GM13976 (cell line): ENCODE measurements at places on chromosomes 1 and 21.

DNA sequence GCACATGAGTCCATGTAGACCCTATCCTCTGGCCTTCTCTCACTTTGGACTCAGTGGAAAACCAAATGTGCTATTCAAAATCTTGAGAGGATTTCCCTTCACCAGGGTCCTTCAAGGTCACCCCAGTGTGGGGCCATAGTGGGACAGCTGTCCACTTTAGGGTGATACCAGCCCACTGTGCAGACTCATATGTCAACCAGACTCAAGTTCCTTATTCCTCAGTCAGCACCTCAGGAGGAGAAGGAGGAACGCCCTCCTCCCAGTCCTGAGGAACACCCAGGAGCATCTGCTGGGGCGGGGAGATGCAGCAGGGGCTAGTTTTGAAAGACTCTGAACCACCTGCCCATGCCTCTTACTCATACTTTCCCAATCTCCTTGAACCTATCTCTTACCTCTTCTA, 340.9 kb downstream of the MATN1 start:
- DNase-seq: no peak

DNA sequence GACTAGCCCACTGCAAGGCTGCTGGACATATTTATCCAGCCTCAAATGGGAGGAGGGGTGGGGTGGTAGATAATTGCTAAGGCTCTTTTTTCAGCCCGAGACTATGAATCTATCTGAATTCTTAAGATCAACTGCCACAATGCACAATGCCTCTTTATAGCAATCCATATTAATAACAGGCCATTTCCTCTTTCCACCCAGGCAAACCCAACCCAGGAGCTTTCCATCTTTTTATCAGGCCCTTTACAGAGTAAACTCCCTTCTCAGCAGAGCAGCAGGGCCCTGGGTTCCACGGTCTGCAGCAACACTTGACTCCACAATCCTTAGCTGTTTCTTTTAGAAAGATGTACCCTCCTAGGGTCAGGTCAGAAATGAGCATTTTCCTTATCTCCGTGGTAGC, 806 bp downstream of the DDOST start:
- no peak for DNase-seq

DNA sequence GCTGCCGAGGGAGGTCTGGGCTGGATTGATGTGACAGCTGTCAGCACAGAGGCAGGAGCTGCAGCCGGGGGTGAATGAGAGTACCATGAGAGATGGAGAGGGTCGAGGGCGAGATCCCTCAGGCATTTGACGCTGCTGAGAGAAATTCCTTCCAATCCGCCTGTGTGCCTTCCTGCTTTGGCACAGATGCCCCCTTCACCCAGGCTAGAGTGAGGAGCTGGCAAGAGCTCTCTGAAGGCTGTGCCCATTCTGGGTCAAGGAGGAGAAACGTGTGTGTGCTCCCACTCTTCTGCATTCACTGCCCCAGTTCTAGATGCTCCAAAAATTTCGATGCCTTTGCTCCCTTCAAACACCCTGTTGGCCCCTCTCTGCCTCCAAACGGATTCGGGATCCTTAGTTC, 4.8 kb downstream of the ARTN start:
- no peak for DNase-seq

DNA sequence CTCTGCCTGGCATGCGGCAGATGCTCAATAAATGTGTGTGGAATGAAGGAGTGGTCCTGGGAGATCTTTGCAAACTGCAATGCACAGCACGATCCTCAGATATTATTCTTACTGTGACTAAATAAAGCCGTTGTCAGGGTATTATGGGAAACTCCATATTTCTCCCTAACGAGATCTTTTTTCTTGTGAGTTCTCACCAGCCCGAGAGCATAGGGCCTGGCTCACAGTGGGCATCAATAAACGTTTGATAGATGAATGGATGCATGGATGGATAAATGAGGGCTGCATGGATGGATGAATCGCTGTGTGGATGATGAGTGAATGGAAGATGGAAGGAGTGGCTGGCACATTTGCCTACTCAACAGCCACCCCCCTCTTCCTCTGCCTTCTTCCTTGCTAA, 69.6 kb downstream of the SDC3 start:
- DNase-seq: no peak

GRCh38 chr1:21775985-21776562, 6.9 kb downstream of the USP48 start:
- no peak for DNase-seq

- no peak for DNase-seq
Measured at GRCh38 chr1:45198185-45198584, 8.2 kb downstream of the ZSWIM5 start.

DNA sequence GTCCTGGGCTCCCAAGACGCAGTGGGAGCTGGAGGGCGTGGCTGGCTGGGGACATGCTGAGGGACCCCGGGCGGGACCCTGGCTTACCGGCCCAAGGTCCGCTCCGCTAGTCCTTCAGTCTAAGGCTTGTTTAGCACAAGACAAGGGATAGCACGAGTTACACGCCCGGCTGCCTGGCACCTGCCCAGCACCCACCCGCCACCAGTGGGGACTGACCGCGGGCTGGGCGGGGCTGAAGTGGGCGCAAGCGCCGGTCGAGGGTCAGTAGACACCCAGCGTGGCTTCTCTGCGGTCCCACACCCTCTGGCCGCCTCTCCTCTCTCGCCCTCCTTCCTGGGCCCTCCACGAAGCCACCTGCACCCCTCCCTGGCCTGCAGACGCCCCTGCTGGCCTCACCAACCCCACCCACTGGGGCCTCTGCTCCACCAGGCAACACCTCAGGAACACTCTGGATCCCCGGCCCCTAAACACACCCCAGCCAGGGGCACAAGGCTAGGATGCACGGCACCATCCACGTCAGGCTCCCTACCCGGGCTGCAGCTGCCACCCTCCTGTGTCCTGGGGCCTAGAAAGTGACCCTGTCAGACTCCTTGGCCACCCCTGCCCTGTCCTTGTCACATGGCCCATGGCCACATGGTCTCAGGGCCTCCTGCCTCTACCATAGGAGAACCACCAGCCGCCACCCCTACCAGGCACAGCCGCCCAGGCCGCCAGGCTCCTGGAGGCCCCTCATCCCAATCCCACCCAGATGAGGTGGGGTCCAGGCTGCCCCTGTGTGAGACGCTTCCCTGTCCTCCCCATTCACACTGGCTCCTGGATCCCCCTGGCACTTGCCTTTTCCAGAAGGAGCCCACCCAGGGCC, 6.1 kb downstream of the TAS1R3 start:
- no peak for DNase-seq

- no peak for DNase-seq
Measured at GRCh38 chr1:182061594-182061993, at the start of gene ZNF648. Gene ZNF648 (minus strand): TSS chr1:182061712. CDS start chr1:182058010, 3,702 bp downstream.

- DNase-seq: no peak
Measured at GRCh38 chr1:54795356-54795665, 5.8 kb downstream of the TTC22 start.

DNA sequence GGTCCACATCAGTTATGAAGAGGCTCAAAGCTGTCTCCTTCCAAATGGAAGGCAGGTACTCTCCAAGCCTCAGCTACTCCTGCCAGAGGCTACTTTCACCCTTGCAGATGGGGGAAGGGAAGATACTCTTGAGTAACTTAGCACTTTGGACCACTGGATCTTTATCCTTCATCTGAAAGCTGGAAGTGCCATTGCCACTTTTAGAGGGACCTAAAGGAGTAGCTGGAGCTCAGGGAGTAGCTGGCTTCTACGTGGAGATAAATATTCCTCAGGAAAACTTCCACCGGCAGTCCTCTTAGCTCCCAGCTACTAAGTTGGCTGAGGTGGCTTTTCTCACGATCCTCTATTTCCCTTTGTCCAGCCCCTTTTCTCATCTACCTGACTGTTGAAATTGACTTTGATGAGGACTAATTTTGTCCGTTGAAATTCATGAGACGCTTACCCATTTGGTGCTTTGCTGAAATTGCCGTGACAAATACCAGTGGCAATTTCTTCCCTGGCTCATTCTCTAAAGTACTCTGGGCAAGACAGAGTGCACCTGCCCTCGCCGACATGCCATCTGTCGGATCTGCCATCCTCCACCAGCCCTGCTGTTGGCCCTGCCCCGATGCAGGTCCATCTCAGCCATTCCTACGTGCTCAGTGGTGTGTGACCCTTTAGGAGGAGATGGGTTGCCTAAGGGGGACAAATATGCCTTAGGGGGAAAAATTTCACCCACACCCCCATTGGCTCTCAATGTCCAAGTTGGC, 13.6 kb downstream of the IGSF21 start:
- DNase-seq: no peak

GRCh38 chr1:197696372-197696771, 78.9 kb downstream of the DENND1B start:
- no peak for DNase-seq

- DNase-seq: no peak
Measured at GRCh38 chr1:6074192-6074901, 28.7 kb downstream of the KCNAB2 start.

- DNase-seq: no peak
Measured at GRCh38 chr1:192401825-192402224, 85.0 kb downstream of the RGS21 start.

DNA sequence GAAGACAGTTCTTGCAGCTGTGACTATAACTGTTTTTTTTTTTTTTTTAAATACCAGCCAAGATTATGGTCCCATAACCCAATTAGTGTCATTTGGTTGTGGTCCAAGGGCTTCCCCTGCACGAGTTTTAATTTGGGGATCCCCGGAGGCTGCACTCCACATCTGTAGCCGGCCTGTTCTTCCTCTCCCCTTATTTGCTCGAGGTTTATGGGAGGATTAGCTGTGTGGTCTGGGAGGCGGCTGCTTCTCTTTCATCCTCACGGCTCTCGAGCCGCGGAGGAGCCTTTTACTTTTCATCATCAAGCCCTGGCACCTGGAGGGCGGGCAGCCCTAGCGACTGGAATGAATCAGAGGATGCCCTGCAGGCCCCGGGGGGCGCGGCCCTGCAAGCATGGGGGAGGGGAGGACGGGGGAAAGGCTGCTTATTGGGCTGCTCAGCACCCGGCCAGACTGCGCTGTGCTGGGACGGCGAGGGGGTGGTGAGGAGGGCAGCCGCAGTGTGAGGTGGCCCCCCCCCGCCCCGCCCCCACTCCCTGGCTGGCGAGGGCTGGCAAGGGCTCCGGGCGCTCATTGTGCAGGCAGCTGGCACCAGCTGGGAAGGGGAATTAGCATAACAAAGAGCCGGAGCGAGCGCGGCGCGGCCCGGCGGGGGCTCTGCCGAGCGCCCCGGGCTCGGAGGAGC, 18.5 kb downstream of the SERTAD4 start:
- peak; percentile 45 for DNase-seq

- DNase-seq: no peak
Measured at GRCh38 chr1:162976628-162977027, 92.5 kb upstream of the RGS4 start.

DNA sequence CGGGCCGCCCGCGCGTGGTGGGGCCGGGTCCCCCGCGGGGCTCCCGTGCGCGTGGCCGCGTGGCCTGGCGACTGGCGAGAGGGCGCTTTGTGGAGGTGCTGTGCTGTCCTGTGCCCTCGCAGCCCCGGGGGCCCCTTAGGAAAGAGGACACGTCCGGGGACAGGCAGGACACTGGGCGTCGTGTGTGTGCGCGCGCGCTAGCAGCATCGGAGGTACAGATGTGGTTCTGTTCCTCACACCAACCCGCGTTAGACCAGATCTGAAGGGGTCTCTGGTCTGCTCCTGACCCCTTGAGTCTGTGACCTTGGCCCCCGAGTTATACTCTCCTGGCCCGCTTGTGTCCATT, 489 bp downstream of the ACTN2 start:
- DNase-seq: no peak

DNA sequence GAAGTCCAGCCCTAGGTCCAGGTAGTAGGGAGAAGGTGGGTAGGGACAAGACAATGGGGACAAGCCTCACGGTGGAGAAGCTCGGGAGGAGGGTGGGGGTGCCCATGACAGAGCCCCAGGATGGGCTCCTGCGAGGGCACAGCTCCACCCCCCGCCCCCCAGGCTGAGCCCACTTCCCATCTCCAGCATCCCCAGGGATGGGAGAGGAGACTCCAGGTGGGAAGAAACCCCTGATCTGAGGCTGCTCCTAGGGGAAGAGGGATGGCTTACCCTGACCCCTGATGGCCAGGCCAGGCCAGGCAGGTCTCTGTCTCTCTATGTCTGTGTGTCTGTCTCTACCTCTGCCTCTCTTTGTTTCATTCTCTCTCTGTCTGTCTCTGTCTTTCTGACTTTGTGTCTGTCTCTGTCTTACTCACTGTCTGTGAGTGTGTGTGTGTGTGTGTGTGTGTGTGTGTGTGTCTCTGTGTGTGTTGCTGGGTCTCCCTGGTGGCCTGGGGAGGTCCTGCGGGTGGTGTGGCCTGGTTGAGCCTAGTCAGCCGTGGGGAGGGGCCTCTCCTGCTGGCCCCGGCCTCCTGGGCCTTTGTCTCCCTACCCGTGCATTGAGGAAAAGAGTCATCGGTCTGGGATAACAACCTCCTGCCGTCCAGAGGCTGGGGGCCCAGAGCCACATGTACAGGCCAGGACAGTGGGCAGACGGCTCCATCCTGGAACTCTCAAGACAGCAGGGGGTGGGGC, 45.7 kb downstream of the WNT9A start:
- DNase-seq: no peak

- DNase-seq: no peak
Measured at GRCh38 chr1:11977625-11978024, 2.6 kb upstream of the MFN2 start.

DNA sequence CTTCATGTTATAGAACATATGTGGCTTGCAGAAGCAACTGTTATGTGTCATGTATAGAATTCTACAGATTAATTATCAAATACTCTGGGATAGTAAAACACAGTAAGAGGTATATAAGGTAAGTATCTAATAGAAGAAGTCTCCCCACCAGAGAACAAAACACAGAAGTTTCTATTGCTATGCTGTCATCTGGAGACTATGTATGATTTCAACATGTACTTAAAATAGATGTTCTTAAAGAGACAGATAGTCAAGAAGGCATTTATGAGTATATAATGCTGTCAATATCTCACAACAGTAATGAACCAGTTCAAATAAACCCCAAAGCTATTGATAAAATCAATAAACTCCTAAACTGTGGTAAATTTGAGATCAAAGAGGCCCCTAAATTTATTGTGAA, 8.1 kb upstream of the ADCY10 start:
- DNase-seq: peak; percentile 48

DNA sequence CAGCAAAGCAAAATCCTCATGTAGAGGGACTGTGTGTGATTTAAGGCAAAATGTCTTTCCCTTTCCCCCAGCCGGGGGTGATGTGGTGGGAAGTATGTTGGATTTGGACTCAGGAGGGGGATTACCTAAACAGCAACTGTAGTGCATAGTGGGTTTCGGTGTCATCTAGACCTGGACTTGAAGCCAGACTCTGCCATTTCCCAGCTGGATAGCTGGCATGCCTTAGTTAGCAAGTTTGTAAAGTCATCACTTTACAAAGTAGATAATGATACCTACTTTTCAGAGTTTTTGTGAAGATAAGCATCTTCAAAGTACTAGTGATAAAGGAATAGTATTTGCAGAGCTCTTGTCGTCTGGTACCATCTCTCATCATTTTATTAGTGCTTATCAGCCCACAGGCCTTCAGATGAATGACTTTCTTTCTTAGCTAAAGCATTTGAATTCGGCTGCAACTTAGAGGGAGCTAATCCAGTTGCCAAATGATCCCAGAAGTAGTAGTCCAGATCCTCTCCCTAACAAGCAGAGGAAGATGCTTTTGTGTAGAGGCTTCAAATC, 56.2 kb upstream of the ROR1 start:
- DNase-seq: no peak

GRCh38 chr1:225601902-225602589, 50.9 kb downstream of the ENAH start:
- DNase-seq: no peak

- no peak for DNase-seq
Measured at GRCh38 chr1:94787691-94788090, 32.5 kb upstream of the SLC44A3 start.

GRCh38 chr1:40717955-40718354, 26.5 kb downstream of the NFYC start:
- no peak for DNase-seq
